Activated CD4-positive, alpha-beta T cell treated with anti-CD3 and anti-CD28 coated beads, Interleukin-2, Interleukin-4, amounts not matched to agents 100 ng/mL and 50 ng/mL, durations not matched to agents 16 hours and 8 hours (primary cell): ENCODE measurements at places on chromosomes 12 and 14.

DNA sequence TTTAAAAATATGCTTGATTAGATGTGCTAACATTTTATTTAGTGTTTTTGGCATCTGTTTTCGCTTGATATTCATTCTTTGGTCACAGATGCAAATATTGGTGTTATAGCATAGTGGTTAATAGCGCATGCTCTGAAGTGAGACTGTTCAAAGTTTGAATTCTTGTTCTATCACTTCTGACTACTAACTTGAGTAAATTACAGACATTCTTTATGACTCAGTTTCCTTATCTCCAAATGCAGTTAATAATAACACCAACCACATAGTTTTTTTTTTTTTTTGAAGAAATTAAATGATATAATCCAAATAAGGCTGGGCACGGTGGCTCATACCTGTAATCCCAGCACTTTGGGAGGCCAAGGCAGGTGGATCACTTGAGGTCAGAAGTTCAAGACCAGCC is 81.0 kb downstream of the TMX1 start:
- DNase-seq, result no peak

GRCh38 chr14:97080991-97081390 is 283.8 kb downstream of the VRK1 start:
- no peak for DNase-seq

- peak; percentile 72 for DNase-seq
These were observed at the start of gene TMEM63C for GRCh38 chr14:77181603-77182437. Gene TMEM63C (plus strand): TSS chr14:77181798. CDS start chr14:77218814, 37,016 bp downstream.

- no peak for DNase-seq
These were observed 47.2 kb upstream of the GARIN6 start for GRCh38 chr12:99600388-99600787.

DNA sequence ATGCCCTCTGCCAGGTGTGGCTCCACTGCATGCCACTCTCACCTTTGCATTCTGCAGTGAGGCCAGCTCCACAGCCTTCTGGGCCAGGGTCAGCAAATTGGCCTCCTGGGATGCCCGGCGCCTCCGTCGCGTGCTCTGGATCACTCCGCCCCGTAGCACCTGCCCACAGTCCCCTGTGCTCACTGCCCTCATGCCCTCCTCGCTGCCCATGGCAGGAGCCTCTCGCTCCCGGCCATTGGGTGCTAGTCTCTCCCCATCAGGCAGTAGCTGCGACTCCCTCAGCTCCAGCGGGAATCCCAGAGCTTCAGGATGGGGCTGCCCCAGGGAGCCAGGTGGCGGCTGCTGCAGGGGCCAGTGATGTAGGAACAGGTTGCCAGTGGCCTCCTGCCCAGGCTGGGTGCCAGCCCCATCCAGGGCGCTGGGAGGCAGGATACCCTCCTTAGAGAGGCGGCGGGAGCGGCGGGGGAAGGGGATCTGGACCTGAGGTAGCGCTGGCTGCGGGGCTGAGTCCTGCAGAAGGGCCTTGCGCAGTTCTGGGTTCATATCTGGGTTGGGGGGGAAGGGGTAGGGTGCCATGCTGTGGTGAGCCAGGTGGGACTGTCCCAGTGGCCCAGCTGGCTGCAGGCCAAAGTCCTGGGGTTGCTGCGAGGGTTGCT is 24.5 kb upstream of the PNMA1 start:
- DNase-seq, result no peak
